ENCODE measurements at places on chromosomes 7 and 10.

DNA sequence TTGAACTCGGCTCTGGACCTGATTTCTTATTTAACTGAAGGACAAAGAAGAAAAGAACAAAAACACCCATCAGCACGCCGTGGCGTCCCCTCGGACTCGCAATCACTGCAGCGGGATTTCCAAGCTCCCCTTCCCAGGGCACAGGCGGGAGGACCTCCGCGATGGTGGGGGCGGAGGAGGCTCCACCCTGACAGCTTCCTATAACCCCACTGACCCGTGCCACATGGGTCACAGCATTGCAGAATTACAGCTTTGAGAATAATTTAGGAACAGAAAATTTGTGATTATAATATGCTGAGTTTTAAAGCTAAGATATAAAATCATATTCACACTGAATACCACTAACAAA, 129.7 kb upstream of the SEC61G start:
- no peak for DNase-seq

DNA sequence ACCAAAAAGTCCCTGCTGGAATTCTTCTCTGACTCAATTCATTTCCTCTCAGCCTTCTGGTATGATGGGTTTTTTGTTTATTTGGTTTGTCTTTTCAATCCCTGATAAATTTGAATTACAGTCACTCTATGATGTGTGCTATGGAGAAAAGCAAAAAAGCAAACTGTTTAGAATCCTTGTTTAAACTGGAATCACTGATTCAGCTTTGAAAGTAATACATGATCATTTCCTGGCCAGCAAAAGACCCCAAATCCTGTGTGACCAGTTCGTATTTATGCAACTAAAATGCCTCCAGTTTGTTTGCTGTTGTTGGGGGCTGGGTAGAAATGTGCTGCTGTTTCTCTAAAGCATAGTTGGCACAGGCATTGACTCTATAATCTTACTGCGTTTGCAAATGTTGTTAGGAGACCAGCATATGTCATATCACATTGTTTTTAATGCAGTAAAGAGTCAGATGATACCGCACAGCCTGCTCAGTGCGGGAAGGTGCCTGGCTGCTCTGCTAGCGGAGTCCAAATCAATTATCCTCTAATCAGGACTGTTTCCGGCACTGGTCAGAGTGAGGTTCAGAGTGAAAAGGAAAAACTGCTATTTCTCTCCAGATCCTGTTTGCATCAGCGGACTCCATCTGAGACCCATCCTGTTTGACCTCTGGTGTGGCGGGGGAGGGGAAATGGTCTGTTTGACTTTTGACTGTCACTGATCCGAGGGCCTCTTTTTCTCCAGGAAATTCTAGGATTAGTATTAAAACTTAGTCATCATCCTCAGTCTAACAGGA, 40.6 kb upstream of the ADD3 start:
- no peak for DNase-seq

- no peak for DNase-seq
Observed at GRCh38 chr10:4651404-4652037, 174.5 kb upstream of the AKR1E2 start.

GRCh38 chr10:128972036-128972405, 495.0 kb upstream of the MGMT start:
- DNase-seq: no peak

GRCh38 chr7:151891182-151891581, 14.3 kb upstream of the PRKAG2 start:
- no peak for DNase-seq

Data from Panc1 (cell line).